ENCODE measurements at places on chromosomes 16 and 17.

GRCh38 chr16:53156516-53156915, 101.7 kb downstream of the CHD9 start:
- no peak for DNase-seq

- DNase-seq: no peak
These were observed 42.6 kb downstream of the CFAP20 start for GRCh38 chr16:58086381-58087208.

- no peak for DNase-seq
These were observed 8.7 kb downstream of the GSG1L2 start for GRCh38 chr17:9813166-9813565.

DNA sequence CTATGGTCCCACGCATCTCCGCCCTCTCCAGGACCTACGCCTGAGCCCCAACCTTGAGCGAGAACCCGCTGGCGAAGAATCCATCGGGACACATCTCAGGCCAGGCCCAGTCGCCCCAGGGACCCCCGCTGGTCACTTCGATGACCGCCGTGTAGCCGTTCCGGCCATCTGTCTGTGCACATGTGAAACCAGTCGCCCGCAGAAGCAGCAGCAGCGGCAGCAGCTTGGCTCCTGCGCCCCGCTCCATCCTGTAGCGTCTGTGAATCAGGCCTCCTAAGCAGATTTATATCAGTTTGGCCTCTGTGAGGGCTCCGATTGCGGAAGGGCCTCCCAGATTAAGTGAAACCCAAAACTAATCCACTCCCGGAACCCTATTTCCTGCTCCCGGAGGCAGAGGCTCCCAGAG, at the start of gene VMO1:
TSS of gene VMO1 (minus strand) at position 259 of the 406 bp plus-strand sequence. CDS start at position 247, 12 bp downstream.
- DNase-seq: no peak

GRCh38 chr16:31188450-31189411, 8.8 kb downstream of the FUS start:
- no peak for DNase-seq

DNA sequence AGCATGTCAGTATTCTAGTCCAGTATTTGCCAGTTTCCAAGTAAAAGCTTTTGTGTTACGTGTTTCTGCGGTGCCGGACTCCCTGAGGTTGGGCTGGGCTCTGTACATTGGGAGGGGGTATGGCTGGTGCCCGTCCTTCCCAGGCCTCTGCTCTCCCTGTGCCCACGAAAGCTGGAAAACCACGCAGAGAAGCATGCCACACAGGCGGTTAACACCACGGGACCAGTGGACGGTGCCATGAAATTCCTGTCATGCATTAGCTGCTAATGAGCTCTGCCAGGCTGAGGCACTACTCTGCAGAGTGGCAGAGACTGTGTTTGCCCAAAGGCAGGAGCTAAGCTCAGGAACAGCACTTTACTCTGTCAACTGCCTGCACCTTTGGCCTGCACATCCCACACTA, 8.1 kb downstream of the SMIM5 start:
- no peak for DNase-seq

GRCh38 chr17:46898364-46898763, 24.6 kb upstream of the GOSR2 start:
- no peak for DNase-seq

DNA sequence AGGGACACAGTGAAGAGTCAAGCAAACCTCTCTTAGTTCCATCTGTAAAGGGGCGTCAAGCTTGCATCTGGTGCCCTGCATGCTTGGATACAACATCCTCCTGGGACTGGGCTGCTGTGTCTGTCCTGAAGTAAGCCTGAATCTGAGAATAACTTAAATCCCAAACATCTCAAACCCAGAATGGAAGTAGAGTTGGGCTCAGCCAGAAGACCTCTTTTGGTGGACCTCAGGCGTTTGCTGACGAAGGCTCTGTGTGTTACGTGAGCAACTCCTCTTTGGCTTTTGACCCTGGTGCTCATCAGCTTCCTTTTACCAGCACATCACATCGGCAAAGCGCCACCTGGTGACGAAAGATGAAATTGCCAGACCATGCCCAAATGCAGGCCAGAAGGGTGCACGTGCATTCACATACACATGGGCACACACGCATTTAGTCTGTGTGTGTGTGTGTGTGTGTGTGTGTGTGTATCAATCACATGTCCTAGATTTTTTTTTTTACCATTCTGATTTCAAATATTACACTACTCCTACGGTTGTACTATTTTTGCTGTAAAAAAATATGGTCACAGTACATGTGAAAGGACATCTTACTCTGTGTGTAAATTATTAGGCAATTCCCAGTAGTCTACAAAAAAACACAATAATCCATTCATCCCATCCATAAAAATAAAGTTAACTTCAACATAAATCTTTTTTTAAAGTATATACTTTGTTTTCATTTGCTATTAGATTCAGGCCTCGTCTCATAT, 41.1 kb upstream of the FOXJ1 start:
- peak; percentile 38 for DNase-seq

GRCh38 chr17:30212750-30213149, 22.7 kb downstream of the SLC6A4 start:
- no peak for DNase-seq

Data from NCI-H748 treated with DMSO at 0.1 percent for 48 hours (cell line).